Fibroblast of skin of abdomen (primary cell): ENCODE measurements at places on chromosomes 11 and 22.

DNA sequence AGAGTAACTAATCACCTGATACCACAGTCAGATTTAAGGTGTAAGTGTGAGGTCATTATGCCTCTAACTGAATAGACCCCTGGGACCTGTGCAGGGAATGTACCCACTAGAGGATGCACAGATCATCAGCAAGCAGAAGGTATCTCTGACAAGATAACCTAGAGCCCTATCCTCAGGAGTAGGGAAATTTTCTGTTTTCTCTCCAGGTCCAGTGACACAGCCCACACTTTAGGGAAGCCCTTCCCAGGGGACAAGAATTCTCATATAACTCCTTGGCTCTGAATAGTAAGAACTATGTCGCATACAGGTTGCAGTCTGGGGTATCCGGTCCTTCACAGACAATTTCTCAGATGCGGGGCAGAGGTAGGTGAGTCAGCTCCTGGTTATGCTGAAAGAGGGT lies at the start of gene OR52E5:
OR52E5 (plus strand) TSS at position 301 of the 400 bp plus-strand sequence. CDS start 7,569 bp downstream, outside the sequence.
- DNase-seq = no peak

- no peak for DNase-seq
These were observed 238.7 kb downstream of the FAM181B start for GRCh38 chr11:82494988-82495432.

DNA sequence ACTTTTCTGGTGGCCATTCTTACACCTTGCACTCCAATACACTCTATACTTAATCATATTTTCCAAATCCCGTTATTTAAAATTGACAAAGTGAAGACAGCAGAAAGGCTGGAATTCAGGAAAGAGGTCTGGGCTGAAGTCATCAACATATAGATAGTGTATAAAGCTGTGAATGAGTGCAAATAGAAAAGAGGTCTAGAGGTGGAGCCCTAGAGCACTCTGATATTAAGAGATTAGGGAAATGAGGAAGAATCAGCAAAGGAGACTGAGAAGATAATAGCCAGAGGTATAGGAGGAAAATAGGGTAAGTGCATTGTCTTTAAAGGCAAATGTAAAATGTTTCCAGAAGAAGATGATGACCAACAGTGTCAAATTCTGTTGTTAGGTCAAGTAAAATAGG lies 7.9 kb downstream of the CTR9 start:
- DNase-seq = no peak

- no peak for DNase-seq
These were observed 21.9 kb downstream of the SAMM50 start for GRCh38 chr22:43976861-43977795.

- no peak for DNase-seq
These were observed 31.8 kb upstream of the RFPL3 start for GRCh38 chr22:32325811-32326237.

- DNase-seq = no peak
These were observed 1163.1 kb downstream of the BRD1 start for GRCh38 chr22:48664586-48664985.

GRCh38 chr22:47345025-47345424 lies 582.6 kb downstream of the TBC1D22A start:
- DNase-seq = no peak

DNA sequence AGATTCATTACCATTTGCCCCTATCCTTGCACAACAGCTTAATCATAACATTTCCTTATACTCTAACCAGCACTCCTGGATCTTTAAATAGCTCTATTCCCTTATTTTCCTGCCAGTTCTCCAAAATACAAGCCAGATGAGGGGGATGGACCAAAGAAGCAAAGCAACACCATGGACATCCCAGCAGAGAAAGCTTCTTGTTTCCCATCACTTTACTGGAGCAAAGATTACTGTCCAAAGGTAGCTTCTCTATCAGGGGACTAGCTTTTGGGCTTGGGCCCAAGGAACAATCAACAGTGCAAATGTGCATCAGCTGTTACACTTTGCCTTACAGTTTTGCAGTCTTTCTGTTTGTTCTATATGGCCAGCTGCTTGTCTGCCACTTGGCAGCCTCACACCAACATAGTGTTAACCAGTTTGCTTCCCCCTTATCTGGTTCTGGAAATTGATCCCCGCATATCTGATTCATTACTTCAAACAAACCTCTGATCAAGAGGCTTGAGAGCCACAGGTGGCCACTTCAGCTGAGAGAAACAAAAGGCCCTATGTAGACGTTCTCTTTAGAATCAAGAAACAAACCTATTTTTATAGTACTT lies 814.3 kb downstream of the METTL15 start:
- no peak for DNase-seq

- DNase-seq = no peak
These were observed 54.6 kb downstream of the GRIK4 start for GRCh38 chr11:120566176-120566575.

DNA sequence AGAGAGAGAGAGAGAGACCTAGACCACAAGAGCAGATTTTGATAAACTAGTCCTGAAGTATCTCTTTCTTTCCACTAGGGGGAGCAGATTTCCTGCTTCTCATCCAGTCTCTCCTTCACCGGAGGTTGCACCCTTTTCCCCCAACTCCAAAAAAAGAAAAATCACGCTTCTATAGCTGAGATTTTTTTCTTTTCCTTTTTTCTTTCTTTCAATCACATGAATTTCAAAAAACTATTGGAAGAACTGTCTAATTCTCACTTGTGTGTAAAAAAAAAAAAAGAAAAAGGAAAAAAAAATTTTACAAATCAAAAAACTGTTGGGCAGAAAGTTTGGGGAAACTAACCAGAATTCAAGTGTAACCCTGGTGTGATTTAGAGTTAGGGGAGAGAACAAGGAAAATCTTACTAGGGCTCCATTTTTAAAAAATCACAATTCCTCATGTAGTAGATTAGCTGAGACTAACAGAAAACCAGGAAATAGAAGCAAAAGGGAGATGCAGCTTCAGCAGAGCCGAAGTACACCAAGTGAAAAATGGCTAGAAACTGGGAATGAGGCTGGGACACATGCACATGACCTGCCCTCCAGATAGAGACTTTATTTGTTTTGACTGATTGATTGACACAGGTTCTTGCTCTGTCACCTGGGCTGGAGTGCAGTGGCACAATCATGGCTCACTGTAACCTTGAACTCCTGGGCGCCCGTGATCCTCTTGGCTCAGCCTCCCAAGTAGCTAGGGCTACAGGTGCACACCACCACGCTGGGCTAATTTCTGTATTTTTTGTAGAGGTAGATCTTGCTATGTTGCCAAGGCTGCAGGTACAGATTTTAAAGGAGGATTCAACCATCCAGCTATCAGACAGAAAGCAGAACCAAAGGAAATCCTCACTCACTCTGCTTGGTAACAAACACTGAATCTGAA lies 27.1 kb downstream of the SDHD start:
- DNase-seq = peak; percentile 65

- DNase-seq = peak; percentile 55
These were observed 89.0 kb downstream of the RELT start for GRCh38 chr11:73465023-73465675.

GRCh38 chr22:34395370-34395769 lies 475.1 kb upstream of the LARGE1 start:
- no peak for DNase-seq

GRCh38 chr11:75536786-75537641 lies 11.3 kb upstream of the GDPD5 start:
- no peak for DNase-seq

GRCh38 chr22:44625981-44626687 lies 75.9 kb upstream of the PRR5 start:
- peak; percentile 47 for DNase-seq

DNA sequence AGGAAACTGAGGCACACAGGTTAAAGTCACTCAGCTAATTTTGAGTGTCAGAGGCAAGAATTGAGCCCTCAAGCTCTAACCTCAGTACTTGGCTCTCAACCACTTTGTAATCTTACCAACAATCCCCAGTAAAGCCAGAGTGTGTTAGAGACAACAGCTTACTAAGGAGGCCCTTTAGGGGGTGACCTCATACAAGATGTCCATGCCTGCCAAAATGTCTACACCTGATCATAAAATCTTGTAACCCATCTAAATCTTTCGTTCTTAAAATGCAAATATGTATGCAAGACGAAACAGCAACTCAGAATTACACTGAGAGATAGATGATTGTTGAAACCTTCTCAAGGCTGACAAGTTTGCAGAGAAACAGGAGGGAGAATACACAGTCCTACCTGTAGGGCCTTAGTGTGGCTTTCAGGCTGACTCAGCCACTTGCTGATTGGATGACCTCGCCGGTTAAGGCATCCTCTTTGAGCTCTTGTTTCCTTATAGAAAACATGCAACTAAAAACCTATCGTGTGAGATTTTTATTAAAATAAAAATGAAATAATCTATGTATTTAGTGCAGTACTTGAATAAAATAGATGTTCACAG lies 143.2 kb downstream of the OPCML start:
- DNase-seq = no peak

DNA sequence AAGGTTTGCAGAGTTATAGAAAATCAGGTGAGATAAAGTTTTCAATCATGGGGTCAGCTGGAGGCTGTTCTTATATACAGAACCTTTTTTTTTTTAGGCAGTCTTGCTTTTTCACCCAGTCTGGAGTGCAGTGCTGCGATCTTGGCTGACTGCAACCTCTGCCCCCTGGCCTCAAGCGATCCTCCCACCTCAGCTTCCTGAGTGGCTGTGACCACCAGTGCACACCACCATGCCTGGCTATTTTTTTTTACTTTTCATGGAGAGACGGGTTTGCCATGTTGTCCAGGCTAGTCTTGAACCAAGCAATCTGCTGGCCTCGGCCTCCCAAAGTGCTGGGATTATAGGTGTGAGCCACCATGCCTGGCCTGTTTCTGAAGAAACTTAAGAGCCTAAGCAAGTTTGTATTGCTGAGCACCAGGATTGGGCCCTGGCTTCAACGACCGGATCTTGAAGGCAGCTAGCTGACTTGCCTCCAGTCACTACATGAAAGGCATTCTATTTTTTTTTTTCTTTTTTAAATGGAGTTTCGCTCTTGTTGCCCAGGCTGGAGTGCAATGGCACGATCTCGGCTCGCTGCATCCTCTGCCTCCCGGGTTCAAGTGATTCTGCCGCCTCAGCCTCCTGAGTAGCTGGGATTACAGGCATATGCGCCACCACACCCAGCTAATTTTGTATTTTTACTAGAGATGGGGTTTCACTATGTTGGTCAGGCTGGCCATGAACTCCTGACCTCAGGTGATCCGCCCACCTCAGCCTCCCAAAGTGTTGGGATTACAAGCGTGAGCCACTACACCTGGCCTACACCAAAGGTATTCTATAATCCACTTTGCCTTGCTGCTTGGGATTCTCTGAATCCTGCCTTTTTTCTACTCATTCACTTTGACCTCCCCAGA lies 7.6 kb downstream of the XBP1 start:
- DNase-seq = no peak

- DNase-seq = no peak
These were observed 24.7 kb upstream of the CD81 start for GRCh38 chr11:2352420-2352819.

DNA sequence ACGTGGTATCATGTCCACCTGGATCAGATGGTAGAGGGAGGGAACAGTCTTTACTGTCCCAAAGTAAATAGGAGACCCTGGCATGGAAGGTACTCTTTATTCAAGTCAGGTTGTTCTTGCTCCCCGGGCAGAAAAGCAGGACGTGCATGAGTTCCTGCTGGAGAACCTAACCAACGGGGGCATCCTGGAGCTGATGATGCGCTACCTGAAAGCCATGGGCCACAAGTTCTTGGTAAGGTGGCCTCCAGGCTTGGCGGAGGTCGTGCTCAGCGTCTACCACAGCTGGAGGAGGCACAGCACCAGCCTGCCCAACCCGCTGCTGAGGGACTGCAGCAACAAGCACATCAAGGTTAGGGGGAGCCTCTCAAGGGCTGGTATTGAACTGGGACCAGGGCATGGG lies 48.7 kb downstream of the CABIN1 start:
- DNase-seq = no peak

- DNase-seq = no peak
These were observed 103.6 kb downstream of the MTNR1B start for GRCh38 chr11:93073026-93073425.

DNA sequence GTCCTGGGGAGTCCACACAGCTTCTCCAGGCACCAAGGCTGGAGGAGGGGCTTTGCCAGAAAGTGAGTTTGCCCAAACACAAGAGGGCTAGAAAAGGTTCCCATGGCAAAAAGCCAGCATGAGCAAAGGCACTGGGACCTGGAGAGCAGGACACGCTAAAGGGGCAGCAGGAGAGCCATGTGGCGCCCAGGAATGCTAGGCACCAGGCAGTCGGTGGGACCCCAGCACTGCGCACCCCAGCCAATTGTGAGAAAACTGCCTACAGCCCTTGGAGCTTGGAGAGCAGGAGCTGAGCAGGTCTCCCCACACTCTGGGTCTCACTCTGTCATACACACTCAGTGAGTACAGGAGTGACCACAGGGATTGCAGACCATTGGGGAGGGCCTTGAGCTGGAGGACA lies 5.2 kb upstream of the RAB1B start:
- no peak for DNase-seq
